Activated CD4-positive, alpha-beta T cell treated with anti-CD3 and anti-CD28 coated beads, Interleukin-2, amount 10 ng/mL, durations not matched to agents 7 days and 5 days (primary cell): ENCODE measurements at places on chromosomes 3 and 15. TPM values are rescaled to one million over a fixed set of nuclear protein-coding genes. Genes with fewer than 3 reads are reported as not detected.

Gene NCK1
- 39.2 TPM for total RNA-seq

Gene SCN5A
- total RNA-seq, result not detected

GRCh38 chr15:99282121-99282520 lies 30.8 kb downstream of the LRRC28 start:
- H3K4me3 ChIP-seq, result no peak overlapping the region
- H3K4me1 ChIP-seq, result peaks cover 36% of the 10 kb centered on the region
- H3K27ac ChIP-seq, result no peak overlapping the region
- peaks cover 24% of the 10 kb centered on the region for H3K36me3 ChIP-seq
- H3K27me3 ChIP-seq, result no peaks in the 10 kb centered on the region

DNA sequence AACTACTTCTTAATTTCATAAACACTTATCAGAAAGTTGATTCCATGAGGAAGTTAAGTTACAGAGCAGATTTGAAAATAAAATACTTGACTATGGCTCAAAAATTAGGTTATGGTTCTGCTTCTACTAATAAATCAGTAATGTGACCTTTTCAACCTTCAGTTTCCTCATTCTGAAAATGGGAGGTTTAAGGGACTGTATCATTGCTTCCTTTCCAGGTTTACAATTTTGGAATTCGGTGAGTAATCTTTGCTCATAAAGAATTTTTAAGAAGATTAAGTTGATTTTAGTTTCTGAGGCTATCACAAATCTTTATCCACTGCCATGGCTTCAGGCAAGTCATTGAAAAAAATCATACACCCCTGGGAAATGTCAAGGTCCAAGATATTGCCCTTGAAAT lies 1061.2 kb downstream of the DIPK2A start:
- no peak overlapping the region for H3K27ac ChIP-seq
- H3K27me3 ChIP-seq, result no peaks in the 10 kb centered on the region
- H3K4me1 ChIP-seq, result no peaks in the 10 kb centered on the region
- no peak for DNase-seq

- H3K27ac ChIP-seq, result no peak overlapping the region
- no peak overlapping the region for H3K4me3 ChIP-seq
- no peak for DNase-seq
- H3K36me3 ChIP-seq, result no peaks in the 10 kb centered on the region
- H3K4me1 ChIP-seq, result no peaks in the 10 kb centered on the region
Observed at GRCh38 chr15:29356786-29357185, 87.2 kb upstream of the NSMCE3 start.

DNA sequence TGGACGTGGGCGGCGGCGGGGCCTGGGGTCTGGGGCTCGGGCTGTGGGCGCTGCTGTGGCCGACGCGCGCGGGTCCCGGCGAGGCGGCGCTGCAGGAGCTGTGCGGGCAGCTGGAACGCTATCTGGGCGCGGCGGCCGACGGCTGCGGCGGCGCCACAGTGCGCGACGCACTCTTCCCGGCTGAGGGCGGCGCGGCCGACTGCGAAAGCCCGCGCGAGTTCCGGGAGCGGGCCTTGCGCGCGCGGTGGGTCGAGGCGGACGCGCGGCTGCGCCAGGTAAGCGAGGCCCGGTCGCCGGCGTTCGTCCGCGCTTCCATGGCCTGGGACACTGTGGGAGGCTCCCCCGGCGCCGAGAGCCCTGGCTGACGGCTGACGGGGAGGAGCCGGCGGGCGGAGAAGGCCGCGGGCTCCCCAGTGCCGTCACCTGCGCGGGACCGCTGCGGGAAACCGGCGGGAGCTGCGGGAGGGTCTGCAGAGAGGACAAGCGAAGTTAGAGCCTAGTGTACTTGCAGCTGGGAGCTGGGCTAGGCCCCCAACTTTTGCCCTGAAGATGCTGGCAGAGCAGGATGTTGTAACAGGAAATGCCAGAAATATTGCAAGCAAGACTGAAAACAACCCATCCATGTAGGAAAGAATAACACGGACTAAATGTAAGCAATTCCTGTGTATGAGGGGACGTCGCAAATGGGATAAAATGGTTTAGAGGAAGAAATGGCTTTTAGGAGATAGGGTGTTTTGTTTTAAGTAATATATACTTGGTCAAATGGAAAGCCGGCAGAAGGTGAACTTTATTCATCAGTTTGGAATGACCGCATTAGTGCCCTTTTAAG lies 847 bp downstream of the WHAMM start:
- H3K4me3 ChIP-seq, result peak overlapping the region; percentile 89
- H3K4me1 ChIP-seq, result peaks cover 31% of the 10 kb centered on the region
- peak overlapping the region; percentile 95 for H3K27ac ChIP-seq
- H3K36me3 ChIP-seq, result peaks cover 30% of the 10 kb centered on the region
- peak; percentile 36 for DNase-seq

DNA sequence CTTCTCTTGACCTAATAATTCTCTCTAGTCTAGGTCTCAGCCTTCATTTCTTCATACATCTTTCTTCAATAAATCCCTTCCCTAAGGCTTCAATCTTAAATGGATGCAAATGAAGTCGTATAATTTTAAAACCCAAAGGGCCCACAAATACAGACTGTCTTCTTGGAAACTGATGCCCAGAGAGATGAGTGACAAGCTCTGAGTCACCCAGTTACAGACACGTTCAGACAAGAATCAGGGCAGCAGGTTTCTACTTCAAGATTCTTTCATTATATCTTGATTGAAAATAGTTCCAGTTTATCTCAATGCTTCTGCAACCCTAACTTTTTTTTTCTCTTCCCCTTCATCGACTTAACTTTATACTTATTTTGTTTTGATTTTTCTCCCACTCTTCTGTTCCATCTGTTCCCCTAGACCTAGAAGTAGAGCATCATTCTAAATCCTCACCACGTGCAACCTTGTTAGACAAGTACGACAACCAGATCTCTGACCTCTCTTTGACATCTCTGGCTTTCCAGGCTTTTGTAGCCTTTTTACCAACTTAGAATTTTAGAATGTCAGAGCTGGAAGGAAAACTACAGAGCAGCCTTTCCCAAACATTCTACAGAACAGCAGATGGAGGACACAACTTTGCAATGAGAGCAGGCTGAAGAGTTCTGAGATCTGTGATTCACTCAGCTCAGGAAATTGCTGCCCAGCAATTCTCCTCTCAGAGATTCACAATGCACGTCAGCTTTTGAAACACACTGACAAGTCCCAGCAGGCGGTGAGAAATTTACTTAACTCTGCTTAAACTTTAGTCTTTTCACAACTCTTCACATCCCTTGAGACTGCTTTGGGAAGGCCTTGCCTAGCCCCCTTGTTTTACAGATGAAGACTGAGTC lies 25.3 kb downstream of the NCEH1 start:
- H3K27ac ChIP-seq, result peak overlapping the region; percentile 21
- peaks cover 15% of the 10 kb centered on the region for H3K4me1 ChIP-seq
- no peaks in the 10 kb centered on the region for H3K27me3 ChIP-seq
- DNase-seq, result no peak
- peaks cover 2% of the 10 kb centered on the region for H3K36me3 ChIP-seq
